ENCODE measurements at places on chromosomes 3 and 15.

- no peak for DNase-seq
These were observed 697.7 kb downstream of the TUSC7 start for GRCh38 chr3:117407317-117407716.

- no peak for DNase-seq
These were observed 497.1 kb downstream of the ZIC1 start for GRCh38 chr3:147906285-147906684.

DNA sequence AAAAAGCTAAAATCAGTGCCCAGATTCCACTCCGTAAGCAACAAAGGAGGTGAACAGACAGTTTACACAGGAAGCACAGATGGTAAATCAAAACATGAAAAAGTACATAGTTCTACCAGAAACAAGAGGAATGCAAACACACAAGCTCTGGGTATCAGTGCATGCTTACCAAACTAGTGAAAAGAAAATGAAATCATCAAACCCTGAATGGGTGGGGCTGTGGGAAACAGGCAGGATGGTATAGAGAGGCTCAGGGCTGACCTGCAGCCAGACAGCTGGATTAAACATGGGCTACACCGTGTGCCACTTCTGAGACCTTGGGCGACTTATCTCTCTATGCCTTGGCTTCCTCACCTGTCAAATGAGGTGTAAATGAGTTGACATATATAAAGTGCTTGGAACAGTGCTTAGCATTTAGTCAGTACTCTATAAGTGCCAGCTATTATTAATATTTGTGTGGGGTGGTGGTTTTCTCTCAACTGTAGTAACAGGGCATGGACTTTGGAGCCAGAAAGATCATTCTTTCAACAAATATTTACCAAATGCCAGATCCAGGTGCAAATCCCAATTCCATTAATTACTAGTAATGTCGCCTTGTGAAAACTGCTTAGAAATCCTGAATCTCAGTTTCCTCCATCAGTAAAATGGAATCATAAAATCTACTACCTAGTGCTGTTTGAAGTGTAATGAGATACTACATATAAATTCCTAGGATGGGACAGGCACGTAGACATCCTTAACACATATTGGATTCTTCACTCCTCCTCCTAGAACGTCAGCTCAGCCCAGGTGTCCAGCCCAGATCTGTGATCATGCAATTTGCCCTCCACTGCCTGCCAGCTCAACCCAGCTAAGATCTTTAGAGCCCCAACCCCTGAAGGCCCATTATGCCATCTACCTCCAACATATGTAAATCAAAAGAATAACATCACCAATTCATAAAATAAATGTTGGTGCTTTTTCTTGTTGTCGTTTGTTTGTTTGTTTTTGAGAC, 55.5 kb upstream of the SMAD3 start:
- no peak for DNase-seq

GRCh38 chr3:22734207-22734606, 468.9 kb upstream of the UBE2E2 start:
- DNase-seq, result no peak

- no peak for DNase-seq
These were observed 6.8 kb upstream of the TRIM69 start for GRCh38 chr15:44729408-44730127.

- no peak for DNase-seq
These were observed 252.5 kb downstream of the THRB start for GRCh38 chr3:24242012-24242698.

GRCh38 chr15:64969401-64969800, 20.3 kb downstream of the SPG21 start:
- DNase-seq, result no peak

All from tibial artery (tissue), 4 donors.